Upper lobe of right lung (tissue), 1 donor: ENCODE measurements at places on chromosomes 13 and 19. TPM values are rescaled to one million over a fixed set of nuclear protein-coding genes. Genes with fewer than 3 reads are reported as not detected.
A peak's percentile ranks its signal among the peaks of the same experiment; 100 is the strongest.

Gene KCNN1
- not detected for total RNA-seq

DNA sequence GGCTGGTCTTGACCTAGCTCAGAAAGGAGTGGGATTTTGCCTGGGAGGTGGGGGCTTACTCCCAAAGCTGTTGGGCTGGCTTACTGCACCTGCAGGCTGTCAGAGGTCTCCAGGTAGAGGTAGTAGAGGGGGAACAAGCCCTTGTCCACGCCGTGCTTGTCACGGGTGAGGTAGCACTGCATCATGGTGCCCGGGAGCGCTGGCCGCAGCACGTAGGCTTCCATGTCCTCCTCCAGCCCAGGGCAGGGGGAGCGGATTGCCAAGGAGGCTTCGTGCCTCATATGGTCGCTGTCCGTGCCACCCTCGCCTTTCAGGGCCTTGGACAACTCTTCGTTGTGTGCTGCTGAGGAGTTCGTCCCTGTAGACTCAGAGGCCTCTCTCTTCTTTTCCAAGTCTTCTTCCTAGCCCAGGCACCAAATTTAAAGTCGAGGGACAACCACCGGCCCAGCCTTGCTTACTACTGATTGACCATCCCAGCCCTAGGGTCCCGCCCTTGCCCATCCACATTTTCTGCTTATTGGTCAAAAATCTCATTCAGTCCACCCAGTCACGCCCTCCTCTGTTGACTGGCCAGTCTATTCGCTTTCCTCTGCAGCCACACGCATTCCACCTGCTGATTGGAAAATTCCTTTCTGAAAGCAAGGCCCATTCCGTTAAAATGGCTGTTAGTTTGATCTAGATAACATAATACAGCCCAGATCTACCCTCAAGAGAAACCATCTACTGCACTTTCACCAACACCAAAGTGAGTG, 10.5 kb downstream of the TULP2 start:
- H3K36me3 ChIP-seq: no peaks in the 10 kb centered on the region
- DNase-seq: no peak
- no peaks in the 10 kb centered on the region for H3K27me3 ChIP-seq
- H3K4me1 ChIP-seq: no peaks in the 10 kb centered on the region
- no peak overlapping the region for H3K27ac ChIP-seq

GRCh38 chr13:98975822-98976261, 2.0 kb downstream of the DOCK9 start:
- peak overlapping the region; percentile 75 for H3K27ac ChIP-seq
- H3K36me3 ChIP-seq: no peaks in the 10 kb centered on the region
- peaks cover 29% of the 10 kb centered on the region for H3K4me1 ChIP-seq
- H3K4me3 ChIP-seq: peak overlapping the region; percentile 49

DNA sequence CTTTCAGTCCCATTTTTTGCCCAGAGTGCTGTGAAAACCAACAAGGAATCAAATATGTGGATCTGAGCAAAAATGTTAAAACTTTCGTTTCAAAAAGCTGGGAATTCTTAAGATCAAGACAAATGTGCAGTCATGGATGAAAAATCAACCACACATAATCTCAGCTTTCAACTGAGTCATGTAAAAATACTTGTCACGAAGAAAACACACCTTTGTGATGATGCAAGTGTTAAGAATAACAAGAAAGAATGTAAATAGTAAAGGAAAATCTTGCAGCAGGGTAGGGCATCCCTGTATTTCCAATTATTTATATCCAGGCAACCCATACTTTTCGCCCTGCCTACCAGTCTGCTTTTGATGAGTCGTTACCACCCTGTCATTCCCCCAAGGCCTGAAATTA, 27.4 kb upstream of the DCLK1 start:
- H3K36me3 ChIP-seq: no peaks in the 10 kb centered on the region
- no peak overlapping the region for H3K27ac ChIP-seq
- no peak for DNase-seq
- H3K4me3 ChIP-seq: no peak overlapping the region
- peaks cover 9% of the 10 kb centered on the region for H3K27me3 ChIP-seq
- no peaks in the 10 kb centered on the region for H3K4me1 ChIP-seq

DNA sequence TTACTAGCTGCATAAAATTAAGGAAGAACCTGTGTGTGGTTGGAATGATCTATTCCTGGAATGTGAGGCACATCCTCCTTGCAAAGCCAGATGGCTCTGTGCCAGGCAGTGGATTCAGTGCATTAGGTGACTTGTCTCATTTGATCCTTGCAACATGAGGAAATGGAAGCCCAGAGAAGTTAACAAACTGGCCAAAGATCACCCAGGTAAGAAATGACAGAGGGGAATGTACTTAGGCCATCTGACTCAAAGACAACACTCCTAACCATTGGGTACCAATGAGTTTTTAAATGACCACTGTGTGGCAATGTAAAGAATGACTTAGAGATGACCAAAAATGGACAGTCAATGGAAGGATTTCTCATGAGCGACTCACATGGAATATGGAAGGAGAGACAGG, 114.2 kb upstream of the RXFP2 start:
- H3K4me3 ChIP-seq: no peak overlapping the region
- no peak for DNase-seq
- H3K27ac ChIP-seq: no peak overlapping the region
- H3K36me3 ChIP-seq: no peaks in the 10 kb centered on the region
- no peaks in the 10 kb centered on the region for H3K27me3 ChIP-seq
- no peaks in the 10 kb centered on the region for H3K4me1 ChIP-seq

Gene GPR12
- not detected for total RNA-seq

Gene DNAJB1
- total RNA-seq: 99.7 TPM

GRCh38 chr13:75789451-75790197, 153.5 kb downstream of the LMO7 start:
- H3K4me1 ChIP-seq: peaks cover 27% of the 10 kb centered on the region
- no peaks in the 10 kb centered on the region for H3K27me3 ChIP-seq

Gene ZNF527
- total RNA-seq: 6.3 TPM

DNA sequence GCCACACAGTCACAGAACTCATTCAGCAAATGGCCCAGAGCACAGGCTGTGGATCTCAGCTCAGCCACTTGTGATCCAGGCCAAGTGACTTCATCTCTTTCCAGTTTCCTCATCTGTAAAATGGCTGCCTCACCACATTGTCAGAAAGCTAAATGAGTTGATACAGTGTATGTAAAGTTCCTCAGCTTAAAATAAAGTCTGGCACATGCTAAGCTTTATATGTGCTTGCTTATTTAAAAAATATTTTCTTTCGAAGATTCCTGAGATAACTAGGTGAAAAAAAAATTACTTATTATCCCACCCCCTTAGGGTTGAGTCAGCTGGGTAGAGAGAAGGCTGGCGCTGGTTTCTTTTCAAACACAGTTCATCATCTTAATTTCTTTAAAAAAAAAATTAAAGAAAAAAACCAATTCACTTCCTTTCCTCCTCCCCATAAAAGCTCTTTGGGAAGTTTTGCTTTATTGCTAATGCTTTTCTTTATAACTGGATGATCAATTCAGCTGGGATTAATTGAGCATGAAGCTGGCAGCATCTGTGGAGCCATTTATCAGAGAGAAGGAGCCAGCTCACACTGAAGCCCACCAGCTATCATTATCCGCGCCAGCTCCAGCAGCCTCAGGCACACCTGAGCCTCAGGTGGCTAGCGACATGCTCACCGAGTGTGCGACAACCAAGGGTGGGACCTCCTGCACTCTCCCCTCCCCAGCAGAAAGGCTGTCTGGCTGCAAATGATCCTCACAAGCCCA, 354.9 kb downstream of the FOXO1 start:
- no peaks in the 10 kb centered on the region for H3K27me3 ChIP-seq
- no peak overlapping the region for H3K27ac ChIP-seq
- H3K4me1 ChIP-seq: peaks cover 15% of the 10 kb centered on the region
- no peak for DNase-seq
- no peak overlapping the region for H3K4me3 ChIP-seq

Gene ZNF154
- total RNA-seq: 4.5 TPM

Gene EFNB2
- total RNA-seq: 55.1 TPM

DNA sequence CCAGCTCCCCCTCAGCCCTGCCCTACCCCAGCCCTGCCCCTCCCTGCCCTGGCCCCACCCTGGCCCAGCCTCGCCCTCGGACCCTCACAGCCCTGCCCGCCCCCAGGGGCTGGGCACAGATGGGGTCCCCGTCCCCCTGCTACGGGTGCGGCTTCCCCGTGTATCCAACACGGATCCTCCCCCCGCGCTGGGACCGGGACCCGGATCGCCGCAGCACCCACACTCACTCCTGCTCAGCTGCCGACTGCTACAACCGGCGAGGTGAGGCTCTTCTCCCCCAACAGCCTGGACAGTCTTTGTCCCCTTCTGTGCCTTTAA, 5.2 kb downstream of the SHFL start:
- H3K27ac ChIP-seq: no peak overlapping the region
- no peak overlapping the region for H3K4me3 ChIP-seq
- peaks cover 19% of the 10 kb centered on the region for H3K36me3 ChIP-seq
- DNase-seq: no peak
- no peaks in the 10 kb centered on the region for H3K27me3 ChIP-seq
- peaks cover 4% of the 10 kb centered on the region for H3K4me1 ChIP-seq

- no peak for DNase-seq
- peaks cover 19% of the 10 kb centered on the region for H3K4me1 ChIP-seq
- H3K36me3 ChIP-seq: no peaks in the 10 kb centered on the region
- H3K27ac ChIP-seq: no peak overlapping the region
Measured at GRCh38 chr13:30900952-30901749, 4.9 kb upstream of the MEDAG start.

- H3K4me1 ChIP-seq: peaks cover 14% of the 10 kb centered on the region
- H3K4me3 ChIP-seq: no peak overlapping the region
- no peak overlapping the region for H3K27ac ChIP-seq
- peaks cover 100% of the 10 kb centered on the region for H3K36me3 ChIP-seq
- no peaks in the 10 kb centered on the region for H3K27me3 ChIP-seq
- no peak for DNase-seq
Measured at GRCh38 chr19:18859676-18860301, 28.0 kb downstream of the UPF1 start.

DNA sequence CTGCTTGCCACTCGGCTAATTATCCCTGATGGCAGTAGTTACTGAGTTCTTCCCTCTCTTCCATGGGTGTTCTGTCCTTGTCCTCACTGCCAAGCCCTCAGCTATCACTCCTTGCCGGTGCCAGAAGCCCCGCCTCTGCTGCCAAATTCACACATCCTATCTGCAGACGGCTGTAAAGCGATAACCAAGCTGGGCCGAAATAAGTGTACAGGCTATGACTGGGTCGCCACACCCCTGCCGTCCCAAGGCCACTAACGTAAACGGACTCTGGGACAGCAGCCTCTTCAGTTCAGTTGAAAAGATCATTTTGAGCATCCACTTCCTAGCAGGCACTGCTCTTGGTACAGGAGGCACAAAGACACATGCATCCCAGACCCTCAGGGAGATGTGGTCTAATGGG, 13.3 kb downstream of the SLC7A1 start:
- H3K4me3 ChIP-seq: no peak overlapping the region
- no peaks in the 10 kb centered on the region for H3K36me3 ChIP-seq
- no peaks in the 10 kb centered on the region for H3K4me1 ChIP-seq
- H3K27ac ChIP-seq: no peak overlapping the region
- no peak for DNase-seq

- H3K27ac ChIP-seq: no peak overlapping the region
- H3K4me3 ChIP-seq: no peak overlapping the region
- H3K36me3 ChIP-seq: no peaks in the 10 kb centered on the region
- no peaks in the 10 kb centered on the region for H3K4me1 ChIP-seq
- no peak for DNase-seq
- H3K27me3 ChIP-seq: no peaks in the 10 kb centered on the region
Measured at GRCh38 chr13:48678316-48678715, 24.6 kb downstream of the CYSLTR2 start.

GRCh38 chr13:20297181-20297580, 65.1 kb upstream of the GJB6 start:
- no peaks in the 10 kb centered on the region for H3K36me3 ChIP-seq
- no peak overlapping the region for H3K4me3 ChIP-seq
- no peak for DNase-seq

Gene ZNF525
- 9.4 TPM for total RNA-seq

Gene NRTN
- 2.1 TPM for total RNA-seq

DNA sequence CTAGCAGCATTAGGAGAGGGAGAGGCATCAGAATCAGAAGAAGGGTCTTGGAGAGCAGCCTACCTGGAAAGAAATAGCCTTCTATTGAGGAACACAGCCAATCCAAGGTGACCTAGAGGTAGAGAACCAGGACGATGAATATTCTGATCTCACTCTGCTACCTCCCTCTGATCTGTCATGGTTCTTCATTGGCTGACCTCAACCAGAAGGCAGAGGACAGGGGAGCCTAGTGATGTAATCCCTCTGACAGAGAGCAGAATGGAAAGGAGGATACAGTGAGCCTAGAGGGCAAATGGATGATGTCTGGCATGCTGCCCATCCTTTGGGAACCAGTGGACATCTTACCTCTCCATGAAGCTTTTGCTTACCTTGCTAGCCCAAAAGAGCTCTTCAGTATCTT, 3.6 kb downstream of the ZNF507 start:
- no peak overlapping the region for H3K27ac ChIP-seq
- no peak overlapping the region for H3K4me3 ChIP-seq
- H3K36me3 ChIP-seq: peaks cover 35% of the 10 kb centered on the region
- no peak for DNase-seq
- peaks cover 7% of the 10 kb centered on the region for H3K27me3 ChIP-seq

Gene GPC5
- total RNA-seq: 8.1 TPM

GRCh38 chr19:15447057-15447456, 2.7 kb downstream of the WIZ start:
- H3K4me3 ChIP-seq: no peak overlapping the region
- H3K4me1 ChIP-seq: peaks cover 6% of the 10 kb centered on the region
- H3K27me3 ChIP-seq: no peaks in the 10 kb centered on the region
- no peak for DNase-seq
- H3K36me3 ChIP-seq: no peaks in the 10 kb centered on the region

GRCh38 chr13:102280366-102280765, 121.5 kb downstream of the FGF14 start:
- H3K27me3 ChIP-seq: no peaks in the 10 kb centered on the region
- DNase-seq: no peak
- no peak overlapping the region for H3K27ac ChIP-seq
- H3K4me3 ChIP-seq: no peak overlapping the region

GRCh38 chr13:46852168-46852567, 44.7 kb downstream of the HTR2A start:
- no peak overlapping the region for H3K27ac ChIP-seq
- no peaks in the 10 kb centered on the region for H3K4me1 ChIP-seq
- H3K27me3 ChIP-seq: no peaks in the 10 kb centered on the region
- H3K4me3 ChIP-seq: no peak overlapping the region
- DNase-seq: no peak
- H3K36me3 ChIP-seq: no peaks in the 10 kb centered on the region

GRCh38 chr19:48479686-48480085, 10.5 kb downstream of the CYTH2 start:
- H3K4me1 ChIP-seq: peaks cover 19% of the 10 kb centered on the region
- peaks cover 37% of the 10 kb centered on the region for H3K36me3 ChIP-seq
- no peak overlapping the region for H3K27ac ChIP-seq
- H3K27me3 ChIP-seq: no peaks in the 10 kb centered on the region

DNA sequence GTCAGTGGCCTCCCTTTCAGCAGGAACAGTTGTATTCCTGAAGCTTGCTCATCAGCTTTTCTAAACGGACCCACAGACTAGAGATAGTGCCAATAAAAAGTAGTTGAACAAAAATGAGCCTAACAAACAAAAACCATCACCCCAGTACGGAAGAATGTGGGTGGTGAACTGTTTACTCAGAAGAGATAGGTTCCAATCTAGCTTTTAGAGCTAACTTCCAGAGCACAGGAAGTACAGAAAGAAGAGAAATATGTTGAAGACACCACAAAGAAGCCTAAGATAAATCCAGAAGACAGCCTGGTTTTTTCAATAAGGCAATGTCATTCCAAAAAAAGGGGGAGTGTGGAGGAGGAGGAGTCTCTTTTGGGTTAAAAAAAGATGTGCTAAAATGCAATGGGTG, 2.8 kb upstream of the LMO7 start:
- H3K4me1 ChIP-seq: peaks cover 6% of the 10 kb centered on the region
- no peak for DNase-seq
- no peak overlapping the region for H3K27ac ChIP-seq
- no peaks in the 10 kb centered on the region for H3K27me3 ChIP-seq
- no peak overlapping the region for H3K4me3 ChIP-seq
